Immature natural killer cell (primary cell): ENCODE measurements at places on chromosomes 5 and 9.

- DNase-seq = no peak
Observed at GRCh38 chr5:21858441-21858840, 994.7 kb downstream of the CDH12 start.

DNA sequence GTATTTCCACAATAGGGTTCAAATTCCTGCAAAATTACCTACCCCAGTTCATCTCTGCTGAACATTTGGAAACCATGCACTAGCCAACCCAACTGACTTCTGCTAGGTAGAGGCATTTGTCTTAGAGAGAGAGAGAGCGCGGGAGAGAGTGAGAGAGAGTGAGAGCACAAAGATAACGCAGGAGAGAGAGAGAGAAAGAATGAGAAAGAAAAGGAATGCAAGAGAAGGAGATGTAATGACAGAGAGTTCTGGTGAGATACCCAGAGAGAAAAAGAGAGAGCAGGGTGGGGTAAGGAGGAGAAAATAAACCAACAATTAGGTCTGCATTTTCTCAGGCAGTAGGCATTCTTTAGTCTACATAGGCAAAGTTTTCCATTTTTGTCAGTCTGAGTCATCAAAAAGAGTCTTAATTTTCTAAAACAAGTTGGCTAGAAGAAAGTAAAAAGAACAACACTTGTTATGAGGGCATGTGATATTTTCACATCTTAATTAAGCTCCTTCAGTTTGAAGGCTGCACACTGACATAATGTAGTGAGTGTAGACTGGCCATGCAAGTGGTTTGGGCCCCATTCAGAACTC, 98.2 kb downstream of the MAP1B start:
- no peak for DNase-seq

DNA sequence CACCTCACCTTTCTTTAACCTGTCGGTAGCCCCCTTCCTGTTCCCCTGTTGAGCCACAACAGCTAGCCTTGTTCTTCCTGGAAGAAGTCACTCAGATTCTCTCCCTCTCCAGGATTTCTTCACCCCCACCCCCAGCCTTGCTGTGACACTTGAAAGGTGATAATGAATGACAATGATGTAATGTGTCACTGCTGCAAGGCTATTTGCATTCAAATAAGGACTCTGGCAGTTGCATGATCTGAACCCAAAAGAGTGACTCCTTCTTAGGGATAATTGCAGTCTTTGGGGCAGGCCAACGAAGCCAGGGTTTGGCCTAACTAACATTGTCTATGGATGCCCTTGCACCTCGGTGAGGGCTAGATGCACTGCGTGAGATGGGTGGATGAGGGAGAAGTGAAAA, 154.4 kb upstream of the CLINT1 start:
- DNase-seq = no peak

DNA sequence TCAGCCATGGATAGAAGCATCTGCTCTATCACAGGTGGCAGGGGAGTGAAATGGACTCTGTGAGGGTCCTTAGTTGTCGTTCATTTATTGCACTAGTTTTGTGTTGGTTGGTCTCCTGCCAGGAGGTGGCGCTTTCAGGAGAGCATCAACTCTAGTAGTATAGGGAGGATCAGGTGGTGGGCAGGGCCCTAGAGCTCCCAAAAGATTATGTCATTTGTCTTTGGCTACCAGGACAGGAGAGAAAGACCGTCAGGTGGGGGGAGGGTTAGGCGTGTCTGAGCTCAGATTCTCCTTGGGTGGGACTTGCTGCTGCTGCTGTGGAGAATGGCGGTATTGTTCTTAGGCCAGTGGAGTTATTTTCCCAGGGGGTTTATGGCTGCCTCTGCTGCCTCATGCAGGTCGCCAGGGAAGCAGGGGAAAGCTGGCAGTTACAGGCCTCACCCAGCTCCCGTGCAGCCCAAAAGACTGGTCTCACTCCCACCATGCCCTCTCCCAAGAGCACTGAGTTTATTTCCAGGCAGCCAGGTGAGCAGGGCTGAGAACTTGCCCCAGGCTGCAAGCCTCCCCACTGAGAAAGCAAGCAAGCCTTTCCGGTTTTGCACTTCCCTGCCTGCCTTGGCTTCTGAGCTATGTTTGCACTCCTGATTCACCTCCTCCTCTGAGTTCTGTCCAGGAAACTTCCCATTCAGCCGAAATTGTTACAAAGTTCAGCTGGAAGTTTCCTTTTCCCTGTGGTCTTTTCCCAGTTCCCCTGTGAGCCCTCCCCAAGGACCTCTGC, 317.3 kb downstream of the TAF11L14 start:
- no peak for DNase-seq

DNA sequence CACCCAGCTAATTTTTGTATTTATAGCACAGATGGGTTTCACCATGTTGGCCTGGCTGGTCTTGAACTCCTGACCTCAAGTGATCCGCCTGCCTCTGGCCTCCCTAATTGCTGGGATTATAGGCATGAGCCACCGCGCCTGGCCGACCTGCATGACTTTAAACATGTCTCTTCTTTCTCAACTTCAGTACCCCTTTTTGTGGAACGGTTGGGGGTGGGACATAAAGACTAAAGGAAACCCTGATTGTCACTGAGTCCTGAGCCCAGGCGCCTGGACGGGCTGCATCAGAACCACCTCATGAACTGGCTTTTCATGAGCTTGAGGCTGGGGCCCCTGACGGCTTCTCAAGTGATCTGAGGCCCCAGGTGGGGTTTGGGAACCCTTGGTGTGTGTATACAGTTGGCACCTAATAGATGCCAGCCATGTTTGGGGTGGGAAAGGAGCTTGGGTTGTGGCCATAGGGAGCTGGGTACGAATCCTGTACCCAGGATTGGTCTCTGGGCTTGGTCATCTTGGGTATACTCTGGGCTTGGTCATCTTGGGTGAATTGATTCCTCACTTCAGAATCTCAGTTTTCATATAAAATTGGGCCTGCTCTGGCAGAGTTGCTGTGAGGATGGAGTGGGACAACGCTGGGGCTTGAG, 2.2 kb downstream of the GRK6 start:
- no peak for DNase-seq

- DNase-seq = no peak
Observed at GRCh38 chr5:111043712-111044506, 27.6 kb upstream of the TSLP start.

- no peak for DNase-seq
Observed at GRCh38 chr5:88761269-88761850, 121.6 kb downstream of the MEF2C start.

GRCh38 chr9:91164724-91165520, 196.8 kb downstream of the AUH start:
- DNase-seq = peak; percentile 71

DNA sequence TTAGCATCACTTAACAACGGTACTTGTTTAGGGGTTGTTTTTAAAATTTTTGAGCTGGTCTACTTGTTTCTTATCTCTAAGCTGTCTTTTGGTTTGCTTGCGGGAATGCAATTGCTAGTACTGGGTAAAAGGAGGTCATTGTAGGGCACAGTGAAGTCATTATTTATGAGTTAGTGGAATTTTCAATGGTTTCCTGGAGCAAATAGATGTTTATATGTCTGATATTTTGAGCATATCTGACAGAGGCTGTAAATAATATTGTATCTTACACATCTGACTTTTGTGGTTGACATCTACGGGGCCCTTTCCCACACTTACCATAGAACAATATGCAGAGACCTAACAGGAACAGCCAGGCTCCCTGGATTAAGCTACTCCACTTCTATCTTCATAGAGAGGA, 90.4 kb upstream of the IL6ST start:
- DNase-seq = no peak

- DNase-seq = no peak
Observed at GRCh38 chr5:158235159-158235547, 376.2 kb upstream of the CLINT1 start.
